ENCODE measurements at places on chromosomes 7 and 10. TPM values are rescaled to one million over a fixed set of nuclear protein-coding genes. Genes with fewer than 3 reads are reported as not detected.

CPA5 gene
- total RNA-seq, result not detected

DNA sequence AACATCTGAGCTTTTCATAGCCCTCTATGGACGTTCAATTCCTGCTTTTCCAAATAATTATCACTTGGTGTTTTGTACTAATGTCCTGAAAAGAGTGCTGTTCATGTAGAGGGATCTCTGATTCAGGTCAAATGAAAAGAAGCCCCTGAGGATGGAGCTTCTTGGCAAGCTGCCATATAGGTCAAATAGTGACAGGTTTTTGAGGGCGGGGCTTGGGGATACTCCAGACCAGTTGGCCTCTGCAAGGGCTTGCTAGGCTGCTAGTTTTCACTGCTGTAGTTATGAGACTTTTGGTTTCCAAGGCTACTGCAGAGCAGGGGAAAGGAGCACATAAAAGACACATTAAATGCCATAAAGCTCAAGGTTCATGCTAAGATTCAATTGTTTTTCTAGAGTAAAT lies 257.2 kb upstream of the CACNA2D1 start:
- DNase-seq, result no peak

GRCh38 chr7:81638198-81638597 lies 131.6 kb downstream of the HGF start:
- DNase-seq, result no peak

- DNase-seq, result peak; percentile 74
These were observed 100.9 kb upstream of the PDLIM1 start for GRCh38 chr10:95391581-95392216.

DNA sequence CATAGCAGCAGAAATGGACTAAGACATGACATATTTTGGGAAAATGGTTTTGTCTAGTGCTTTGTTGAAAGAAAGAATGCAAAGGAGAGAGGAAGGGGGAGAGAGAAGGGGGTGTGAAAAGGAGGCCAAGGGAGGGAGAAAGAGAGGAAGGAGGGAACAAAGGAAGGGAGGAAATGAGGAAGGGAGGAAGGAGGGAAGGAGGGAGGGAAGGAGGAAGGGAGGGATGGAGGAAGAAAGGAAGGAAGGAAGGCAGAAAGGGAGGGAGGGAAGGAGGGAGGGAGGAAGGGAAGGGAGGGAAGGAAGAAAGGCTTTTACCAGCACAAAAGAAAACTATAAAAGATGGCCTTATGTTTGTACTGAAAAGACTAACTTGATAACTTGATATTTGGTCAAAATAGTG lies 65.1 kb upstream of the ST8SIA6 start:
- DNase-seq, result no peak

DNA sequence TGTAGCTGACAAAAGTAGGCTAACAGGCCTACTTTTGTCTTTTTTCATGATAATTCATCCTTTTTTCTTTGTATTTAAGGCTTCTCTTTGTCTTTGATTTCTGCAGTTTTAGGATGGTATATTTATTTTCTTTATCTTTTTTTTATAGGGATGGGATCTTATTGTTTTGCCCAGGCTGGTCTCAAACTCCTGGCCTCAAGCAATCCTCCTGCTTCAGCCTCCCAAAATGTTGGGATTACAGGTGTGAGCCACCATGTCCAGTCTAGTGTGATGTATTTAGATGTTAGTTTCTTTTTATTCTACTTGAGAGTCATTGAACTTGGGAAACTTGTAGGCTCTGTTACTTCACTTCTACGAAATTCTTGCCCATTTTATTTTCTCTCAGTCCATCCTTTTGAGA lies 35.4 kb downstream of the TRIM24 start:
- no peak for DNase-seq
